ENCODE measurements at places on chromosomes 2 and 18.

GRCh38 chr2:160194351-160194750 lies 5.7 kb downstream of the ITGB6 start:
- no peak for DNase-seq

GRCh38 chr2:231935207-231935524 lies 9.0 kb upstream of the NPPC start:
- DNase-seq: no peak

DNA sequence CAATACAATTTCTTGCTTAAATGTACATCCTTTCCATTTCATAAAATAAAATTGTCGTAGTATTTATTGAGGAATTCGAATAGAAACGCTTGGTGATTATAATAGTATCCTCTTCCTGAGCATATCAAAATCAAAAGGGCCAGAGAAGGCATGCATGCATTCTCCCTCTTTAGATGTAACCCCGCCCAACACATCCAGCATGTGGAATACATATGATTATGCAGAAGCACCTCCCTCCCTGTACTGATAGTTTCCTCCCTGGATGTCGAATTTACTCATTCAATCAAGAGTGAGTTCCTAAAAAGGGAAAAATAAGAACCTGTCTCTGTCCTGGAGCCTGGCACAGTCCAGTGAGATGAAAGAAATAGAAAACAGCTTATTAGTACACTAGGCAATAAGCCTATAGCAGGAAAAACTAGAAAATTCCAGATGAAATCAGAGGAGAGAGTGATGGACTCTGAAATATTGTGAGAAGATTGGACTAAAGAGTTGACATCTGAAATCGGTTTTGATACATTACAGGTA lies 262.9 kb downstream of the RDH14 start:
- DNase-seq: no peak

DNA sequence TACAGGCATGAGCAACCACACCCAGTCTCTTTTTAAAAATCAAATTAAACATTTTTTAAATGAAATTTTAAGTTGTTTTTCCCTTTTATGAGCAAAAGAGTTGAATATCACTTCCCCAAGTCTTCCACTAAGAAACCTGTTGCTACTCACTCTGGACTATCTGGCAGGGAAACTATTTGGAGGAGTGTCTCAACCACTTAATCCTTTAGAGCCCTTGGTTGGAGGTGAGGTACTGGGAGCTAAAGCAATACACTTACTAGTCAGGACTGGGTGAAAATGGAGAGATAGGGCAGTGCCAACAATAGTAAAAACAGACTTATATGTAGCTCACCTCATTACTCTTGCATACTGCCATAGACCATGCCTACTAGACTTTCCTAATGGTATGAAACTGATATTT lies 135.5 kb downstream of the RND3 start:
- DNase-seq: no peak

GRCh38 chr2:215828528-215829184 lies 184.7 kb downstream of the MREG start:
- no peak for DNase-seq

DNA sequence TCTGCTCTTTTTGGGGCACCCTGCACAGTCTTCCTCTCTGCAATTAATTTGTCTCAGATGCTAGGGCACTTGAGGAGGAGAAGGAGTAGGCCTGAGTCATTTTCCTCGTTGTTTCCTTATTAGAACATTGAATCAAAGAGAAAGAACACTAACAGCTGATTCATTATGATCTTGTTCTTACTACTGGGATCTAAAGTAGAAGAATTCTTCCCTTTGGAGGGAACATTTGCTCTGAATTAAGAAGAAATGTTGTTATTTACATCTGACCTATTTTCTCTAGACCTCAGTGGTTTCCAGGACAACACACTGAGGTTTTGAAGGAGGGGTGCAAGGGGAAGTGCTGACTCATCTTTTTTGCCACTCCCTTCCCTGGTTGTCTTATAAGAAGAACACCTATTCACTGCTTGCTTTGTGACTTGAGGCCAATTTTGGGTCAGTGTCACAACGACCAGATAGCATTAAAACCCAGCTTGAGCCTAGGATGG lies 24.3 kb upstream of the STAT1 start:
- peak; percentile 89 for DNase-seq

GRCh38 chr2:56183643-56184499 lies at the start of gene CCDC85A:
TSS of gene CCDC85A (plus strand) at chr2:56183990. CDS start at chr2:56184625, 635 bp downstream.
- DNase-seq: peak; percentile 30

DNA sequence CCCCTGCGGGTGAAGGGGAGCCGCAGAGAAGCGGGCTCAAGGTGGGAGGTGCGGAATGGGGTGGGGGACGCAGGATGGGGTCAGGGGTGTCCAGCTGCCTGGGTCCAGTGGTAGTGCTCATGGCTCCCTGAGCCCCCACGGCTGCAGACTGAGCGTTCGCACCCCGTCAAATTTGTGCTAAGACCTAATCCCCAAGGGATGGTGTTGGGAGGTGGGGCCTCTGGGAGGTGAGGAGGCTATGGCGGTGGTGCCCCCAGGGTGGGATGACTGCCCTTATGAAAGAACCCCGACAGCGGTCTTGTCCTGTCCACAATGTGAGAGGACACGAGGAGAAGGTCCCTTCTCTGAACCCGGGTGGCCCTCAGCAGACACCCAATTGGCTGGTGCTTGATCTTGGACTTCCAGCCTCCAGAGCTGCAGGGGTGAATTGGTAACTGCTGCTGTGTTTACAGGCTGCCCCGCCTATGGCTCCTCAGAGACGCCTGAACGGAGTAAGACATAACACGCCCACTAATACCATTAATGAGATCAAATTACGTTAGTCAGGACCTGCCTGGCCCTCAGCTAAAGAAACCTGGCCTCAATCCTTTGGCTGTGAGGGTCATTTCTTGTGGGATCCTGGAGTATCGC lies 42.6 kb downstream of the PXDN start:
- DNase-seq: no peak

- DNase-seq: no peak
These were observed 590.3 kb upstream of the CHAC2 start for GRCh38 chr2:53177327-53177726.

DNA sequence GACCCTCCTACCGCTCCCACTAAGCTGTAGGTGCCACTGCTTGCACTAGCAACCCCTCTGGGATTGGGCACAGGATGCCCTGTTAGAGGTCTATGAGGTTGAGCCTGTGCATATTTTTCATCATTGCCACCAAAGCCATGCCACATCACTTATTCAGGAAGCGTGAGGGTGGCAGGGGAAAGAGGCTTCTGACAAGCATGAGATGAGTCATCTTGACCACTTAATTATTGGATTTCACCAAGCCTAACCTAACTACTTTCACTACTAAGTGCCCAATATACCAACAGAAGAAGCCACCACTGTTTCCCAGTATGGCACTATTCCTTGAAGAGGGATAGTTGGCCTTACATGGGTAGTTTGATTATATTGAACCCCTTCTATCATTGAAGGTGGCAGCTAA lies 181.3 kb upstream of the EPHA4 start:
- no peak for DNase-seq

- no peak for DNase-seq
These were observed 273.2 kb downstream of the BCL2 start for GRCh38 chr18:63046375-63046774.

GRCh38 chr2:161796192-161796591 lies 172.0 kb downstream of the SLC4A10 start:
- no peak for DNase-seq

DNA sequence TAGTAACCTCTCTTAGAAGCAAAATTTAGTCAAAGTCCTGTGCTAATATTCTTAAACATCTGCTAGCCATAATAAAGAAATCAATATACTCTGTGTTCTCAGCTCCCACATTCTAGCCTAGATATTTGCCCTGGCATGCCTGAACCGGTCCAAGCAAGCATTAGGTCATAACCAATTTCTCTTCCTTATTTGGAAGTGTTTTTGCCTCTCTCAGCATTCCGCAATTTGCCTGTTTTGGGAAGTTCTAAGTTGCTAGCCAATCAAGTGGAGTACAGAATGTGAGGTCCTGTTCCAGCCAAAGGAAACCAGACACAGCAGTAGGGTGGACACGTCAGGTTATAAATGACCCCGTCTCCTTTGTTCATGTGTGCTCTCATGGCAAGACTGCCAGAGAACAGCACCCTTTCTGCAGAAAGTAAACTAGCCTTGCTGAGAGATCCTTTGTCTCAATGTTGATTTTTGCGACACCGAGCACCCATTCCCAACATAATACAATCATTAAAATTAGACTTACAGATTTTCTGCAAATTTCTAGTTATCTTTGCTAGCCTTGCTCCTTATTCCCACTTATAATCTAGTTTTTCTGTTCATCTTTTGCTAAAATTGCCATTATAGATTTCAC lies 13.0 kb upstream of the SULT1C4 start:
- no peak for DNase-seq

- no peak for DNase-seq
These were observed 12.6 kb downstream of the BCL2 start for GRCh38 chr18:63306819-63307550.

All from AG09319 (cell line).